ENCODE measurements at places on chromosomes 5 and 9.

DNA sequence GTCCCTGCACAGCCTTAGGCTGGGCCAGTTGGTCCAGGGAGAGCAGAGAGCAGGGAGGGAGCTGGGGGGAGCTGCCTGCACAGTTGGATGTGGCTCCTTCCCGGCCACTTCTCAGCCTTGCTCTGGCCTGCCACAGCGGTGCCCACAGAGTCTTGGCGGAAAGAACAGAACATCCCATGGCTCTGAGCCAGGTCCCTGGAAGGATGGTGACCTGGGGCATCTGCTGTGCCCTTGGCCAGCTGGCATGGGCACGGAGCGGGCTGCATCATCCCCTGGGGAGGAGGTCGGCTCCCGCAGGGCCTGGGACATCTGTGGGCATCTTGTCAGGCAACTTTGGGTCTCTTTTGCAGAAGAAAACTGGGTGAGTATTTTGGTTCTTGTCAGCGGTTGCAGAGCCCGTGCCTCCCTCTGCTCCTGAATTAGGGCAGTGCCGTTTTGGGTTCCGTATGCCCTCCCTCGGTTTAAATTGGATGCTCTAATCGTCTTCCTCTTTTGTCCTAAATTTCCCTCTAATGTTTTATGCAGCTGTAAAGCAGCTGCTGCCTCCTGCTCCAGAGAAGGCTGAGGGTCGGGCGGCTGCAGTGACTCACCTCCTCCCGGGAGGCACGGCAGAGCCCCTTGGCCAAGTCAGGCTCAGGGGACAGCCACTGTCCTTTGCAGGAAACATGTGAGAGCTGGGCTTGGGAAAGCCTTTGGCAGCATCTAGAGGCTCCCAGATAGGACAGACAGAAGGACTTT lies 10.5 kb upstream of the NACC2 start:
- no peak for DNase-seq

DNA sequence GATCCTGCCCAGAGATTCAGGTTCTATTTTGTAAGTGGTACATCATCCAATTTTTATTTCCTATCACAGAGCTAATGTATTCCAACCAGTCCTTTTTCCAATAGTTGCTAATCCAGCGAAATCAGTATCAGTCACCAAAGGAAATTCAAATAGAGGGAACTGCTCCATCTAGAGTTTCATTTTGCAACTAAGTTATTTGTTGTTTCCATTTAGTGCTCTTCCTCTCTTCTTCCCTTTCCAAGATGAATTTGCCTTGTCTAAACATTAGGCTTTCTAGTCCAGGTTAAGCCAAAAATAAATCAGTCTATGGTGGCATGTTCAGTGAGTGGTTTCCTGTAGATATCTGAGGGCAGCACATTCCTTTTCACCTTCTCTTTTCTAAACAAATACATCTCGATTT lies 79.8 kb upstream of the SPATA31D4 start:
- DNase-seq = no peak

GRCh38 chr9:22650145-22650544 lies 203.5 kb downstream of the DMRTA1 start:
- no peak for DNase-seq

DNA sequence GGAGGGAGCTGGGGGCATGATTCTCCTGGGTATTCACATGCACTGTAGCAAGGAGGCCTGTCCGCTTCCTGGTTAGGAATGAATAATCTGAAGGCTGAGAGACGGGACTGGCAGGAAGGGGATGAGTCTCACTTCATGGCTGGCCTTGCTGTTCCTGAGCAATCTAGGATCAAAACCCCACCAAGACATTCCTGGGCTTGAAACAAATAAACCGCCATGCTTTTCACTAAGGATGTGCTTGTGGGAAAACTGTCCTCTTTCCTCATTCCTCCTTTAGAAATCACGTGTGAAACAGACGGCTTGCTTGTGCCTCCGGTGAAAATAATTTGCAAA lies 132.8 kb downstream of the MACROH2A1 start:
- no peak for DNase-seq

- DNase-seq = no peak
Measured at GRCh38 chr5:76441890-76442673, 39.0 kb downstream of the IQGAP2 start.

- DNase-seq = no peak
Measured at GRCh38 chr9:100474082-100474923, 1.4 kb downstream of the TMEFF1 start.

DNA sequence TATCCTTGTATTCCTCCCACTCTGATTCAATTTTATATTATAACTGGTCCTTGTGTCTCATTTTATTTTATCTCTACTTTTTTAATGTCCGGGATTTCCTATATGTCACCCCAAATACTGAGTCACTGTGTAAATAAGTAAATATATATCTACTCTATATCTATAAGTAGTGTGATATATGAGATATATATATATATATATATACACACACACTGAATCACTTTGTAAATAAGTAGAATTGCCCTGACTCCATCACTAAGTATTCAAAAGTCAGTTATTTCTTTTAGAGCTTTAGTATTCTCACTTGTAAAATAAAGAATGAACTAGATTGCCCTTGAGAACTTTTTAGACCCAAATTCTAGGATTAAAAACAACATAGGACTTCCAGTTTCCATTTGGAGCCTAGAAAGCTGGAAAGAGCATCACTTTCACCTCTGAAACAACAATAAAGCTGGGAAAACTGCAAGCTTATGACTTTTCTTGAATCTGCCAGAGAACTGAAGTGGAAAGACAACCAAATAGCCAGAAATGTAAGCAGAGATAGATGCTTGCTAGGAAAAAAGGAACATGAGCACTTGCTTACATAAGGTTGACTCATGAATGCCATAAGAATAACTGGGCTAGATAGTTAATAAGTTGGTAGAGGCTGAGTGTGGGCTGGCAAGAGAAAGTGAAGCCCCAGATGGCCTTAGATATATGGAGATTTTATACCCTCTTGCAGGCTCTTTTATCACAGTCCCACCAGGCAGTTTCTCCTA lies 171.1 kb upstream of the TLX3 start:
- no peak for DNase-seq

DNA sequence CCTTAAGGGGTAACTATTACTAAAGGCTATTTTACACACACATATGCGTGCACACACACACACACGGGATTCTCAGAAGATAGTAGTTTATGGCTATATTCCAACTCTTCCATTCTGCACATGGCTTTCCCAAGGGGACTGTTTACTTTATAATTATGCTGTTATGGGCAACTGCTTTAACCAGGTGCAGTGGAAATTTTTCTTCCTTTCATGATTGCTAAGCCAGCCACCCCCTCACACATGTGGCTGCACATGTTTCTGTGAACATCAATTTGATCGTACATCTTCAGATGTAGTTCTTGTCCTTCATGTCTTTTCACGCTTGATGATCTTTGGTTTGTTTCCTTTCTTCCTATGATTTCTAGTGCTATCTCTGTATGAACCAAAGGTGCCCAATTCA lies 37.0 kb downstream of the MRPS30 start:
- no peak for DNase-seq

- DNase-seq = no peak
Measured at GRCh38 chr5:18003784-18004183, 369.5 kb downstream of the TAF11L14 start.

Data from mucosa of descending colon (tissue), 3 donors.